Activated T-helper 17 cell treated with anti-CD3 and anti-CD28 coated beads, Interleukin-2, amount 50 U/mL, for 72 hours (primary cell): ENCODE measurements at places on chromosomes 1 and 21. TPM values are rescaled to one million over a fixed set of nuclear protein-coding genes. Genes with fewer than 3 reads are reported as not detected.

NOS1AP gene
- 0.13 TPM for total RNA-seq

SPRR3 gene
- total RNA-seq, result not detected

NR1I3 gene
- not detected for total RNA-seq

- ATAC-seq, result no peak
Measured at GRCh38 chr1:114149211-114149610, 4.5 kb downstream of the SYT6 start.

GRCh38 chr1:192232817-192233417, 74.7 kb downstream of the RGS18 start:
- no peak for ATAC-seq

GRCh38 chr1:77282187-77282865, 507 bp downstream of the AK5 start:
- ATAC-seq, result peak; percentile 68
